ENCODE measurements at places on chromosomes 3 and 15.

DNA sequence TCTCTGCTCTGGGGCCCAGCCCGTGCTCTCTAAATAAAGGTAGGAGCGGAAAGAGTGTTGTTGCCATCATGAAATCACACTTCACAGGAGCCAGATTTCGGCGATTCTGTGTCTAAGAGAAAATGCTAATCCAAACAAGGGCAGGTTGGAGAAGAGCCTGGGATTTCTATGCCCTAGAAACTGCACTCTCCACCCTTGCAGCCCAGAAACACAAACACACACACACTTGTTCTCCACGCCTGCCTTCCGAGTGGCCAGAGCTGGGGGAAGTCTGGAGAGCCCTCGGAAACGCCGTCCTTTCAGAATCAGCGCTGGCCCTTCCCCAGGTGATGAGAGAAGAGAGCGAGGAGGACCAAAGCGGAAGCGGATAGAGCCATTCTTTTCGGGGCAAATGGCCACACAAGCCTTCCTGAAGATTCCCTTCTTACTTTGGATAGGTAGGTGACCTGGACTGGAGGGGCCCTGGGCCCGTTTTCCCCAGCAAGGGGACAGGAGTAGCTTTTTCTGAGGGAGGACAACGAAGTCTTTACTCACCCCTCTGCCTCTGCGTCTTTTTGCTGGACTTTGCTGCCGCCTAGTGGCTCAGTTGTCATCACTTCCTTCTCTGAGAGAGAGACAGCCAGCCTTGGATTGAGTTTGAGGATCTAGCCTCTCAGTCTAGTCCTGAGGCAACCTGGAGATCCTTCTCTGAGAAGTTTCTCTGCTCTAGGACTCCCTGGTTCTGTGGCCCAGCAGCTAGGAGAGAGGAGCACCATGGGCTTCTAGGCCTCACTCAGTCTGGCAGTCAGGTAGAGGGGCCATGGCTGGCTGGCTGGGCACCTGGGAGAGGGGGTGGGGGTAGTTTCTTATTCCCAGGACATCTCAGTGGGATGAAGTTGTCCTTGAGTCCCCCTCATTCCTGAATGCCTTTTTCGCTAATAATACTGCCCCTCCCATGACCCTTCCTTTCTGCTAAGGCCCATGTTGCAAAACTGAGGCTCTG lies 37.7 kb downstream of the SENP8 start:
- DNase-seq, result peak; percentile 93

- no peak for DNase-seq
Measured at GRCh38 chr15:62485170-62485720, 320.2 kb upstream of the C2CD4B start.

GRCh38 chr3:70774641-70775040 lies 462.2 kb upstream of the MDFIC2 start:
- DNase-seq, result no peak

DNA sequence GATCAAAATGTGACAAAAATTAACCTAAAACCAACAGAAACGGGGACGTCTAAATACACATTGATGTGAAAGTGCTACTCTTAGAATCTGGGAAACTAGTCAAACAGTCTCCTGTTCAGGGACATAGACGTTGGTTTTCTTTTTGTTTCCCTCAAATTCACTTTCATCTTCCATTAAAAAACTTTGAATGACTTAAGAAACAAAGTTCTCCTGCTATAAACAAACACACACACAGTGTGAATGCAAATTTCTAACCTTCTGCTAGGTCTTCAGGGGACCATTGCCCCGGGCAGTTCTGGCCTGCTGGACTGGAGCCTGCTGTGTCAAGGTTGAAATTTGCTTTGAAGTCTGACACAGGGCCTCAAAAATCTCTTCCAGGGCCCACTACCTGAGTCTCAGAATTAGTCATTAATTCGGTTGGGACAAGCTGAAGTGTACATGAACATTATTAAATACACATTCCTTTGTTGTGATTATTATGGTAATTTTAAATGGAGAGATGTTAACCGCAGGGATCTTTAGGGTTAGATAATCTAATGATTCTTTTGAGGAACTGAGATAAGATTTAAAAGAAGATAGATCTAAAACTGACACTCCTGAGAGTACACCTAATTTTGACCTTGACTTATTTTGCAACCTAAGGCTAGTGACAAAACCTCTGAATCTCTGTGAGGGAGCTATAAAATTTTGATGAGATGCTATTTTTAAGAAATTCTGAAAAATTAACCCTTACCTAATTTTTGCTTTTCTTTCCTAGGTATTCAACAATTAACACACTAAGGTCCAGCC lies 1260.4 kb downstream of the ROBO1 start:
- DNase-seq, result no peak

GRCh38 chr3:70982700-70983140 lies 600.8 kb downstream of the FOXP1 start:
- peak; percentile 37 for DNase-seq

GRCh38 chr3:30324587-30324986 lies 281.8 kb upstream of the TGFBR2 start:
- no peak for DNase-seq

GRCh38 chr3:197899833-197900478 lies 50.0 kb upstream of the RPL35A start:
- no peak for DNase-seq

- no peak for DNase-seq
Measured at GRCh38 chr15:41622901-41623300, 37.3 kb upstream of the MGA start.

- DNase-seq, result no peak
Measured at GRCh38 chr3:142968319-142969025, 5.0 kb upstream of the PAQR9 start.

DNA sequence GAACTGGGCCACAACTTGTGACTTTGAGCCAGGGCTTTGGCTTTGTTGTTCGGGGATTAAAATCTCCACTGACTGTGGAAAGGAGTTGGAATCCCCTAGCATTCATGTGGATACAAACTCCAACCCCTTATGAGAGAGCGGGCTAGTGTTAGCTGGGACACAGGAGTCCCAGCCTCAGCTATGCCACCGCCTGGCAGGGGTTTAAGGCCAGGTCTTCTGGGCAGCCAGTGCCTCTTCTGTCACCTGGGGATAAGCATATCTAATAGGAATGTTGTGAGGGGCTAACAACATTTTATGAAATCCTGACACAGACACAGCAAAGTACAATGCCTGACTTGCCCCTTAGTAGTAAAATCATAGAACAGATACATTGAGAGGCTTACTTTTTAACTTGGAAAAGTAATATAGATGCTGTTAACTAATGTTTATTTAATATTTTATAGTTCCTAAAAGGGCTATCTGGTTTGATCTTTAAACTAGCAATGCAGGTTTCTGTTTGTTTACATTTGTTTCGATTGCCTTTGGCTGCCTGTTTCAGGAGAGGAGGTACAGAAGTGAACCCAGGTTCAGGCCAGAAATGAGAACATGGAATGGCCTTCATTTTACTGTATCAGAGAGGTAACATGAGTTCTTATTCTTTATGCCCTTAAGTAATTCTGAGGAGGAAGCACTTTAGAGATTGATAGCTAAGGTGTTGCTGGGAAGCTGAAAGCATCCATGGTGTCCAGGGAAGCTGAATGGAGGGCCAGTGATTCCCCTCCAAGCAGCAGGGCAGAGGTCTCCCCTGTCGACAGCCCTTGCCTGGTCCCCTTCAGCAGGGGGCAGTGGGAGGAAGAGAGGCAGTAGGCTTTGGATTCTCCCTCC lies 8.7 kb downstream of the GPR160 start:
- DNase-seq, result no peak

DNA sequence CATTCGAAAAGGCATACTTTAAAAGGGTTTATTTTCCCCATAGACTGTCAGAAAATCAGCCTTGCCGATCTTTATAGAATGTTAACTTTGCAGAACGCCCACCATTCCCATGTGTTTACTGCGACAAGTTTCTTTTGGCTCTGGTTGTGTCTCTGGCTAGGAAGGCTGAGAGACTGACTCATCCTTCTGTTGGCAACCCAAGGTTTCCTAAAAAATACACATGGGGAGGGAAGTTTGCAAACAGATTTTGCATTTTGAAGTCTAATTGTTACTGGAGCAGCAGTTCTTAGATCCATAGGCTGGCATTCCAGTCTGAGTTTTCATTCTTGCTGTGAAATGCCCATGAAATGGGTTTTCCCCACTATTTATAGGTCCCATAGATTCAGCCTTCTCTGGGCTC lies 37.9 kb upstream of the MINAR1 start:
- no peak for DNase-seq

GRCh38 chr3:107988460-107989175 lies 102.2 kb downstream of the CD47 start:
- peak; percentile 45 for DNase-seq

- no peak for DNase-seq
Measured at GRCh38 chr3:196688349-196688748, 23.7 kb downstream of the CEP19 start.

DNA sequence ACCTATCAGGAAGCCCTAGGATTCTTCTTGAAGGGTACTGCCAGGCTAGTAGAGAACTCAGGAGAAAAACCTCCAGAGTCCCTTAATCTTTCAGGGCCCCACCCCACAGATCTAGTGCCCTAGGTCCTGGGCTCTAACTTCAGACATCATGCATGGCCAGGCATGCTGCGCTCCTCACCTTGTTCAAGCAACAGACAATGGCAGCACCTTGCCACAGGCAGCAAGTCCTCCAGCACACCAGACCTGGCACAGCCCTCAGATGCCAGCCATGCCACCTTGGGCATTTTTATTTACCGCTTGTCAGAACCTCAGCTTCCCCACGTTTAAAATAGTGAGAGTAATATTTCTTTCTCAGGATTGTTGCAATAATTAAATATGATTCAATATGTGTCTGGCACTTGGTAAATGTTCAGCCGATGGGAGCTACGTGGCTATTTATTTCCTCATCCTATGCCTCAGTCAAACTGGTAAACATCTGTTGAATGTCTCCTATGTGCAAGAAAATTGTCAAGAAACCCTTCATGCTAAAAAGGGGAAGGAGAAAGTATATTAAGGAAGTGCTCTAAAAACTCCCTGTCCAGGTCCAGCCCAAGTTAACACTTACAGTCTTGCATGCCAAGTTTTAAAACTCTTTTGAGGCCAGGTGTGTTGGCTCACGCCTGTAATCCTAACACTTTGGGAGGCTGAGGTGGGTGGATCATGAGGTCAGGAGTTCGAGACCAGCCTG lies 14.5 kb upstream of the CCR1 start:
- DNase-seq, result no peak

GRCh38 chr3:108388136-108389132 lies 92.1 kb downstream of the HHLA2 start:
- DNase-seq, result no peak

DNA sequence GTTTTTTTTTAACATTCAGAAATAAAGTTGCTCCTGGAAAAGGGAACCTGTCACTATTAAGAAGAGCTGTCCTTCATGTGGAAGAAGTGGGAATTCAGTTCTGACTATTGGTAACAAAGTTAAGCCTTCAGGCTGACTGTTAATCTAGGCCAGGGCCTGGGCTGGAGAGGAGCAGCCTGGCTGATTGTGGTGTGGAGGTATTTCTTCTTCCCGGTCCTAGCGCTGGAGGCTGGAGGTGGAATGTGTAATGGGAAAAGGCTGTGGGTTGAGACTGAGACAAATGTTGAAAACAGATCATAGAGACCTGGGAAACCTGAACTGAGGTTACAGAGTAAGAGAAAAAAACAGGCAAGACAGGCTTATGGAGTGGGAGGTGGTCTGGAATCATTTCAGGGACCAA lies 23.8 kb upstream of the SH3BP5 start:
- no peak for DNase-seq

DNA sequence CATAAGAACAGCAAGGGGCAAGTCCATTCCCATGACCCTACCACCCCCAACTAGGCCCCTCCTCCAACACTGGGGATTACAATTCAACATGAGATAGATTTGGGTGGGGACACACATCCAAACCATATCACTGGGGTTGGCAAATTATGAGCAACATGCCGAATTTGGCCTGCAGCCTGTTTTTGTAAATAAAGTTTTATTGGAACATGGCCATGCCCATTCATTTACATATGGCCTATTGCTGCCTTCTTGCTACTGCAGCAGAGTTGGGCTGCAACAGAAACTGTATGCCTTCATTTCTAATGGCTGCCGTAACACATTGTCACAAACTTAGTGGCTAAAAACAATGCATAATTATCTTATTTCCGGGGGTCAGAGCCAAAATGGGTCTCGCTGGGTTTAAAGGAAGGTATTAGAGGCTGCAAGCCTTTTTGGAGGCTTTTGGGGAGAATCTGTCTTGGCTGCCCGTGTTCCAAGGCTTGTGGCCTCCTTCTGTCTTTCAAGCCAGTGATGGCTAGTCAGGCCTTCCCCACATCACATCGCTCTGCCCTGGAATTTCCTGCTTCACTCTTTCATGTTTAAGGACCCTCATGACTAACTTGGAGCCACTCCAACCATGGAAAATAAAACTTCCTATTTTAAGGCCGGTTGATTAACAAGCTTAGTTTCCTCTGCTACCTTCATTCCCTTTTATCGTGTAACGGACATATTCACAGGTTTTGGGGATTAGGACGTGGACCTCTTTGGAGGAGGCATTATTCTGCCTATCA lies 428.5 kb upstream of the PROK2 start:
- DNase-seq, result no peak

- no peak for DNase-seq
Measured at GRCh38 chr3:106204160-106204868, 335.5 kb upstream of the CBLB start.

DNA sequence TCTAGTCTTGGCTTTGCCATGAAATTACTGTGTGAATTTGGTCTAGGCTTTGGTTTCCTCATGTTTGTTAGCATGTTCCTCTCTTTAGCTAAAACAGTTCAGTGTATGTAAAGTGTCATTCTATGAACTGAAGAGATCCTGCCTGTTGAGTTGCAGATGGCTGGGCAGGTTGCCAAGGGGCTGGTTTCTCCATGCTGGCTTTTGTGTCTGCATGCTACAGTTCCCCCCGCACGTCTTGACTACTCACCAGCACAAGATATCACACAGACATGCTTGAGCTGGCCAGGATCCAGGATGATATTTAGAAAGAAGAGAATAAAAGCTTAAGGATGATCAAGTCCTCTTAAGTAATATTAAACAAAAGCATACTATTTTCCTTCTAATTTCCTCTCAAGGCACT lies 90.2 kb downstream of the CERS3 start:
- no peak for DNase-seq

GRCh38 chr3:17478673-17479072 lies 263.8 kb downstream of the TBC1D5 start:
- no peak for DNase-seq

DNA sequence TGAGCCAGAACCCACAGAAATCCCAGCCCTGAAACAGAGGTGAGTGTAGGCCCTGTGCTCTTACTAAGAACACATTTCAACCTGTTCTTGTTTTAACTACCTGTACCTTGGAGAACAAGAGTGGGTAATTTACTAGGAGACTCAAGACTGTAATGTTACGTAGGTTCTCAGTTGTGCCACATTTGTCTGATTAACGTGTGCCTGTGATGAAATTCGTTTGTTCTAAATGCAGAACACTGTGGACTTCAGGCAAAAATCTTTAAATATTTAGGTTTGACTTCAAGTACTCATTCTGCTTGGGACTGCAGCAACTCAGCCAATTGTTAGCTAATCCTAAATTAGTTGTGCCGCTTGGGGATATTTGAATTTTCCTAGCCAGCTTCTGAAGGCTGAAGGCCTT lies 28.3 kb downstream of the GTF2E1 start:
- no peak for DNase-seq

Measured in HTR-8/SVneo (cell line).